ENCODE measurements at places on chromosomes 4 and X.

- DNase-seq = no peak
Measured at GRCh38 chr4:90572996-90573395, 445.8 kb downstream of the CCSER1 start.

GRCh38 chrX:127552571-127552970, 499.6 kb downstream of the ACTRT1 start:
- DNase-seq = no peak

DNA sequence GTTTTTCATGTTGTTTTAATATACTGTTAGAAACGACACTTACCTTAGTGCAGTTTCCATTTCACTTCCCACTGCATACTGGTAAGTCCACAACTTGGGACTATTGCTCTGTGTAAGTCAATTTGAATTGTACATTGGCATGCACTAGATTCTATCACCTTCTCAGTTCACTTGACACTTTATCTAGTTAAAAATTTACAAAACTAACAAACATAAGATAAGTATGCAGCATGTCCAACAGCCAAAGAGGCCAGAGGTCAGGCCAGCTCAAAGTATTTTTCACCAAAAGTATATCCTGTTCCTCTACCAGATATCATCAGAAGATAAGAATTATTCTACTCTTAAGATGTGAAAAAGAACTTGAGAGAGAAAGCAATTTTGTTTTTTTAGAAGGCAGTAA, 75.9 kb downstream of the QRFPR start:
- no peak for DNase-seq

DNA sequence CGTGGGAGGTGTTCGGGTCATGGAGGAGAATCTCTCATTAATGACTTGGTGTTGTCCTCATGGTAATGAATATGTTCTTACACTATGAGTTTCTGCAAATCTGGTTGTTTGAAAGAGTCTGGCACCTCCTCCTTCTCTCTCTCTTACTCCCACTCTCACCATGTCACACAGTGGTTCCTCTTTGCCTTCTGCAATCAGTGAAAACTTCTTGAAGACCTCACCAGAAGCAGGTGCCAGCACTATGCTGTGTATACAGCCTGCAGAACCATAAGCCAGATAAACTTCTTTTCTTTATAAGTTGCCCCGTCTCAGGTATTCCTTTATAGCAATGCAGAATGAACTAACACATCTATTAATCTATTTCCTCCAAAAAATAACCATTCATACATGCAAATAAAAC, 275.0 kb downstream of the ANTXR2 start:
- no peak for DNase-seq

DNA sequence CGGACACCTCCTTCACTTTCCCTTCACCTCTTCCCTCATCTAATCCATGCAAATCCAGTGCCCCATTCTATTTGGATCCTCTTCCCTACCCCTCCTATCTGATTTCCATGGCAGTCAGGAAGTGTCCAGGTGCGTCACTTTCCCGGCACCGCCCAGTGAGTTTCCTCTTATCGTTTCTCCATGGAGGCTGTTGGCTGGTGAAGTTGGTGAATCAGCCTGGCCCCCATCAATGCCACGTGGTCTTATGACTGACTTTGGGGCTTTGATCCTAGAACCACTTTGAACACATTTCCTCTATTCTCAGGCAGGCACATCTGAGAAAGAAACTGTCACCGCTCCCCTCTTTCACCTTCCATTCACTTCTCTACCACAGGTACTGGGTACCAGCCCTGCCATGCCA, 137.8 kb downstream of the CEP135 start:
- no peak for DNase-seq

DNA sequence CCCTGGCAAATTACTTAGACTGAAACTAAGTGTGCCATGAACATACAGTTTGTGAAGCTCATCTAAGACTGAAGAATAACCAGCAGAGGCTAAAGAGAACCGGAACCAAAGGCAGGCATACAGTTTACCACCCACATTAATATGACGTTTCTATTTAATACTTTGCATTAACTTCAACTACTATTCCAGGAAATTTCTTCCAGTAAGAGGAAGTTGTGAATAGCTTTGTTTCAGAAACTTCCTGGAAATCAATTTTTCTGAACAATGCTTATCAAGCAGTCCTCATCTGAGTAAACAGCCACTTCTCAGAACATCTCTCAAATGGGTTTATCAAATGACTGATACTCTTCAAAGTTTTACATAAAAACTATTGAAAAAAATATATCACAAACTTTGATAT, 252.7 kb downstream of the OPHN1 start:
- DNase-seq = peak; percentile 6

DNA sequence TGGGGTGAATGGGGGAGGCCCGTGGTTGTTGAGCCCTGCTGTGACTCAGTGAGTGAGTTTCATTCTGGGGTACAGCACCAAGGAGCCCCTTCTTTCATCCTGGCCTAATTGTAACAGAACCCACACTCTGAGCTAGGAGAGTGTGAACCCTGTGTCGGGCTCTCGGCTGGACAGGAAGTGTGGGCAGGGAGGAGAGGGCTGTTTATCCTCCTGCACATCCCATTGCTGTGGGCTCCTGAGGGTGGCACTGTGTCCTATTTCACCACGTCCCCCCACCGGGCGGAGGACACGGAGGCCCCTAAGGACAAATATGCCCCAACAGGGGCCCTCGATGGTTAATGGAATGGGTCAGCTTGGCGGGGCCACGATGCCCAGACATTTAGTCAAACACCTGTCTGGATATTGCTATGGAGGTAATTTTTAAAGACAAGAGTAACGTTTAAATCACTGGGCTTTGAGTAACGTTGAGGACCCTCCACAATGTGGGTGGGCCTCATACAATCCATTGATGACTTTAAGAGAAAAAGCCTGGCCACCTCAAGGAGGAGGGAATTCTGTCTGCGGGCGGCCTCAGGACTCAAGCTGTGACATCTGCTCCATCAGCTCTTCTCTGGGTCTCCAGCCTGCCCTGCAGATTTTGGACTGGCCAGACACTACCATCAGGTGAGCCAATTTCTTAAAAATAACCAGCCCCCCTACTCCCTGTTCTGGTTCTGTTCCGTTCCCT, 46.1 kb upstream of the SORCS2 start:
- DNase-seq = no peak
